Stimulated activated CD4-positive, alpha-beta T cell treated with anti-CD3 and anti-CD28 coated beads, TNF-alpha, amount 100 ng/mL, for 1 hour (primary cell): ENCODE measurements at places on chromosomes 7 and 10.

DNA sequence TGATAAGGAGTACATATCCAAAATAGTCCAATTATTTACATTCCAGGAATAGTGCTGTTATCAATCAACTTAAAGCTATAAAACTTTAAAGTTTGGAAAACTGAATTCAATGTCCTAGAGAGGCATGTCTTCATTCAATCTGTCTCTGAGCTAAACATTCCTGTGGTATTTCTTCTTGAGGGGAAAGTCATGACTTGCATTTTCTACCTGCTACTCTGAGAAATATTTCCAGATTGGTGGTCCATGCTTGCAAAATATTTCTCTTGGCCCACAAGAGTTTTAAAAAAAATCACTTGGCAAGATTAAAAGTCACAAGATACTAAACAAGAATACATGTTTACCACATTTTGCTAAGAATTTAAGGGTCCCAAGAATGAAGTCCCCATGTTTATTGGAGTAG is 63.6 kb upstream of the HGF start:
- DNase-seq, result no peak

DNA sequence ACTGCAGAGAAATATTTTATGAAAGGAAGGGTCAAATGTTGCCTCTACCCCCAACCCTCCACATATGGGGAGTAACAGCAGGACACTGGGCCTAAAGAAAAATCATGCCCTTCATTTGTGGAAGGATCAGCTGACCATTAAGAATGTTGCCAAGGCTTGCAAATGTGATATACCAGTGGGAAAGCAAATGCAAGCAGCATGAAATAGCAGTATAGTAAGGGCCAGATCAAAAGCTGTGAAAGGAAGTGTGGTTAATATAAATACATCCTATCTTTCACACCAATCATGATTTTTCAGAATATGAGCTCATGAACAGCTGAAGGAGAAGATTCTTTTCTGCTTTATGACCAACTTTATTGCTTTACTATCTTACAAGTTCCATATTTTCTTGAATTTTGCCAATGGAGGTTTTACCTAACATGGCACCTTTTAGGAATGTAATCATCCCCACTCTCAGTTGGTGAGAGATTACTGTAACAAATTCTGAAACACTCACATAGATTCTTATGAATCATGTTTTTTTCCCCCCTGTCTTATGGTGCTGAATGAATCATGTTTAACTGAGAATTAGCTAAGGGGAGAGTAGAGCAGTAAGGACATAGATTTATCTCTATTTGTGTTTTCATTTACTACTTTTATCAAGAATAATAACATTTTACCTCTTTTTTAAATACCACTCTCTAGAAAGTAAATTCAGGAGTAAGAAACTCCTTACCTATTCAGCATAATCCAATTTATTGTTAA is 12.1 kb upstream of the ATAD1 start:
- no peak for DNase-seq

DNA sequence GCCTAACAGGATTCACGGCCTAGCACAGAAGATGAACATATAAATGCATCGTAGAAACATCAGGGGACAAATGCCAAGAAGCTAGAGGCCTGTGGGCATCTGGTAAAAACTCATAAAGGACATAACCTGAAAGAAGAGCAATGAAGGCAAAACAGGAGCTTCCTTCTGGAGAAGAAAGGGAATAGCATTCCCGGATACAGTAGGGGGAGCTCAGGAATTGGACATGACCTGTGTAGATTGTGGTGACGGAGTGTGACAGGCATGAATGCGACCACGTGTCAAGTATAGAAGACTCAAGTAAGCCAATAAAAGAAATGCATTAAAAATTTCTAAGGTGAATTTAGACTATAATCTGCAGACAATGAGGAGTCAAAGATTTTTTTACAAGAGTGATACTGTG is 270.1 kb downstream of the AGMO start:
- no peak for DNase-seq

GRCh38 chr10:122342293-122343134 is 32.0 kb upstream of the PLEKHA1 start:
- peak; percentile 29 for DNase-seq

DNA sequence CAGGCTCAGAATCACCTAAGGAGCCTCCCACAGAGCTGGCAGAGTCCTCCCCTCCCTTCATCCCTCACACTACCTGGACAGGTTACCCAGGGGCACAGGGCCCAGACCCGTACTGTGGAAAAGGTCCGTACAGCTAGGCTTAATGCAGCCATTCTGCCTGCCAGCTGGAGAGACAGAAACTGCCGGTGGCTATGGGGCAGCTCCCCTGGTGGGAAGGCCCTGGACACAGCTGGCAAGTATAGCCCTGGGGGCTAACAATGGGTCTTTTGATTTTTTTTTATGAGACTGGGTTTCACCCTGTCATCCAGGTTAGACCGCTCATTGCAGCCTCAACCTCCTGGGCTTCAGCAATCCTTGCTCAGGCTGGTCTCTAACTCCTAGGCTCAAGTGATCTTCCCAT is 68.3 kb downstream of the GNA12 start:
- no peak for DNase-seq

DNA sequence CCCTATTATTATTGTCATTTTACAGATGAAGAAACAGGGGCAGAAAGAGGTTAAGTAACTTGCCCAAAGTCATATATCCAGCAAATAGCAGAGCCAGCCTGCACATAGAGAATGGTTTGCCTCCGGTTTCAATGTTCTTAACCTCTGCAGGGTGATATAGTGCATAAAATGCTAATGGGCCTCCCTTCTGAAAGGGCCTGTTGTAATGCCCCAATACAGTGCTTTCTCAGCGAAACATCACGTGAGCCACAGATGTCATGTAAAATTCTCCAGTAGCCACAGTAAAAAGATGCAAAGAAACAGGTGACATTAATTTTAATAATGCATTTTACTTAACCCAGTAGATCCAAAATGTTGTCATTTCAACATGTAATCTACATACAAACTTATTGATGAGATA is 38.1 kb downstream of the LRGUK start:
- no peak for DNase-seq

DNA sequence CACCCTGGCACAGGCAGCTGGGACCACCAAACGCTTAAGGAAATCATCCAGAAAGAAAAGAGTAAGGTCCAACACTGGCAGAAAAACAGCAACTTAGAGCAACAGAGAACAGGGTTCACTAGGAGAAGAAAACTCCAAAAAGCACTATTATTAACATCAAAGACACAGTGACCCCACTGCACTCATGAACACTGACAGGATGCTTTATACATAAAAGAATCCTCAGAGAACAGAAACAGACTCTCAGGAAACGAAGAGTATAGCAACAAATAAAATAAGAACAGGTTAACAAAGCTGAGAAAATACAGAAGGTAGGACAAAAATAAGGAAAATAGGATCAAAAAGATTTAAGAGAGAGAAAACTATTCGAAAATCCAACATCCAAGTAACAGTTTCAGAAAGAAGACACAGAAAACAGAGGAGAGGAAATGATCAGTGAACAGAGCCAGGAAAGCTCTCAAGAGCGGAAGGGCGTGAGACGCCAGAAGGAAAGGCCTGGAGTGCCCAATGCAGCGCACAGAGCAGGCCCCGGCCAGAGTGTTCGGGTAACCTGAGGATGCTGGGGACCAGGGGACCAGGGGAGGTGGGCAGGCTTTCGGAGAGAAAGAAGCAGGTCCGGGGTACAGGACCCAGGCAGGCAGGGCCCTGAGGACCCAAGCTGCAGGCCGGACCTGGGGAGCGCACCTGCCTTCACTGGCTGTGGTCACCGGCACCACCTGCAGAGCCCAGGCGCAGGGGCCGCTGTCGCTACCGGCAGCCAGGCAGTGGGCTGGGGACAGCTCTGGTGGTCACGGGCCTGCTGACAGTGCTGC is 258.2 kb downstream of the MAD1L1 start:
- DNase-seq, result no peak

- DNase-seq, result no peak
Measured at GRCh38 chr10:96700374-96701099, 19.8 kb downstream of the PIK3AP1 start.

DNA sequence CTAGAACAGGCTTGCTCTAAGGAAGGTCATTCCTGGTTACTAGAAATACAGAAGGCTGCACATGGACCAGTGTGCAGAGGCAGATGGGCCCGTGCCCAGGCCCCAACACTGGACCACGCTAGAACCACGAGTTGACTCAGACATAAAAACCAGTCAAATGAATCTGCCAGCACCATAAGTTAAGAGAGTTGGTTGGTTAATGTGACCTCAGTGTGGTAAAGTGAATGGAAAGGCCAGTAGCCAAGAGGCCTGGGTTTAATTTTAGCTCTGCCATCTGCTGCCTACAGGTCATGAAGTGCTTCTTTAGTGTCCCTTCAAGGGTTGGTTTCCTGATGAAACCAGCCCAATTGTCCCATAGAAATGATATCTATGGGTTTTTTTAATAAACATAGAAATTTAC is 329.6 kb upstream of the NRP1 start:
- DNase-seq, result no peak

- DNase-seq, result no peak
Measured at GRCh38 chr10:129929343-129930292, 34.5 kb downstream of the EBF3 start.

- DNase-seq, result no peak
Measured at GRCh38 chr7:54141576-54141975, 400.6 kb upstream of the VSTM2A start.

DNA sequence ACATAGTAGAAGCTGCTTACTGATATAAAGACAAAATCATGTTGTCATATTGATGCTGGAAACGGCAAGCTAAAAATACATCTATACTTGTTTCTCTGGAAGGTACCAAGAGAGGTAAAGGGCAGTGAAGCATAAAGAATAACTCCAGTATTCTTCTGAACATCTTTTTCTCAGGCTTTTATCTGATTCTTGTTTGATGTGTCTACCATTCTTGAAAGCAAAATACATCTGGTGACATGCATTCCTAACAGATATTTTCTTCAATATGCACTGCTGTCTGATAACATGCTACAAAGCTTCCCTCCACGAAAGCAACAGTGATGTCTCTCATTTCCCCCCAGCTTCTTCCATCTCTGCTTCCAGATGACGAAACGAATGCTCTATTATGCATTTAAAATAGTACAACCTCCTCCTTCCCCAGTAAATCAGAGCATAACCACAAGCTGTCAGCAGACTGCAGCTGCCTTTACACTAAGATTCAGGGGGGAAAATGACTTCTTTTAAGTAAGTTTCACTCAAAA is 100.8 kb downstream of the ARHGAP21 start:
- no peak for DNase-seq

DNA sequence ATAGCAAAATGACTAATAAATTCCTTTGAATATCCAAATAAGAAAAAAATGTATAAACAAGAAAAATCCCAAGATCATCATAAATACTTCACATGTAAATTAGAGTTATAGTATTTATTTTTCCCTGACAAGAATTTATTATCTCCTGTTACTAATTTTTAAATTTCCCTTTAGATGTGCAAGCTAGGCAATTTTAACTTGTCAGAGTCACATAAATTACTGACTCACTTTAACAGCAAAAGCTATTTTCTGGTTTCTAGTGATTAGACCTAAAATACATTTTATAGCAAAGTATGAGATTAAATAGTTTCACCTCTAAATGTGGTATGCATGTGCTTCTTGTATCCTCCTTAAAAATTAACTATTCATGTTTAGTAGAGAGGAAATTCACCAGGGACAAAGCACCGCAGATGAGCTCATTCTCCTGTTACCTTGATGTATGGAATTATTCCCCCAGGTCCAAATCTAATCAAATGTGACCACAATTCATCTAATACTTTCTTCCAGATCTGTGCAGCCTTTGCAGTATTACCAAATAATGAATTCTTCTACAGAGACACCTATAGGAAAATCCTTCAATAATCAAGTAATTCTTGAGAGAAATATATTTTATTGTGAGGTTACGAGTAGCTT is 621.2 kb downstream of the DNAJB9 start:
- DNase-seq, result no peak
